ENCODE measurements at places on chromosomes 6 and 20. TPM values are rescaled to one million over a fixed set of nuclear protein-coding genes. Genes with fewer than 3 reads are reported as not detected.

SAMD3 gene
- not detected for total RNA-seq

OR2W1 gene
- total RNA-seq = not detected

NHSL1 gene
- 3.9 TPM for total RNA-seq

STMND1 gene
- total RNA-seq = not detected

BTNL2 gene
- total RNA-seq = not detected

MYCT1 gene
- not detected for total RNA-seq

PSORS1C1 gene
- total RNA-seq = 5.7 TPM

ATP9A gene
- total RNA-seq = 16.9 TPM

ZSWIM1 gene
- total RNA-seq = 7.4 TPM

KHDC1L gene
- 0.20 TPM for total RNA-seq

AIF1 gene
- total RNA-seq = not detected

NTSR1 gene
- total RNA-seq = 0.33 TPM

VPS16 gene
- 35.6 TPM for total RNA-seq

BMP5 gene
- total RNA-seq = 0.05 TPM

PRSS16 gene
- 2.5 TPM for total RNA-seq

FAM209B gene
- total RNA-seq = 0.42 TPM

MEP1A gene
- total RNA-seq = not detected

MAS1 gene
- not detected for total RNA-seq

PAX1 gene
- not detected for total RNA-seq

DEF6 gene
- 0.08 TPM for total RNA-seq

PRSS35 gene
- 0.08 TPM for total RNA-seq

ISM1 gene
- 0.44 TPM for total RNA-seq

MRAP2 gene
- 1.3 TPM for total RNA-seq

RREB1 gene
- 9.5 TPM for total RNA-seq

OR12D3 gene
- not detected for total RNA-seq

EPM2A gene
- 2.6 TPM for total RNA-seq

ALDH8A1 gene
- 0.18 TPM for total RNA-seq

RAET1E gene
- 3.2 TPM for total RNA-seq

Data from A549 treated with DMSO at 1 μM for 4 hours (cell line).